Left colon (tissue), 2 donors: ENCODE measurements at places on chromosomes 7 and 10.

GRCh38 chr7:64887756-64888508 is 15.1 kb upstream of the ZNF273 start:
- DNase-seq, result peak; percentile 60

- no peak for DNase-seq
Measured at GRCh38 chr10:26779176-26779860, 81.4 kb downstream of the ABI1 start.

GRCh38 chr10:79947083-79947415 is 1.9 kb downstream of the SFTPD start:
- DNase-seq, result no peak

DNA sequence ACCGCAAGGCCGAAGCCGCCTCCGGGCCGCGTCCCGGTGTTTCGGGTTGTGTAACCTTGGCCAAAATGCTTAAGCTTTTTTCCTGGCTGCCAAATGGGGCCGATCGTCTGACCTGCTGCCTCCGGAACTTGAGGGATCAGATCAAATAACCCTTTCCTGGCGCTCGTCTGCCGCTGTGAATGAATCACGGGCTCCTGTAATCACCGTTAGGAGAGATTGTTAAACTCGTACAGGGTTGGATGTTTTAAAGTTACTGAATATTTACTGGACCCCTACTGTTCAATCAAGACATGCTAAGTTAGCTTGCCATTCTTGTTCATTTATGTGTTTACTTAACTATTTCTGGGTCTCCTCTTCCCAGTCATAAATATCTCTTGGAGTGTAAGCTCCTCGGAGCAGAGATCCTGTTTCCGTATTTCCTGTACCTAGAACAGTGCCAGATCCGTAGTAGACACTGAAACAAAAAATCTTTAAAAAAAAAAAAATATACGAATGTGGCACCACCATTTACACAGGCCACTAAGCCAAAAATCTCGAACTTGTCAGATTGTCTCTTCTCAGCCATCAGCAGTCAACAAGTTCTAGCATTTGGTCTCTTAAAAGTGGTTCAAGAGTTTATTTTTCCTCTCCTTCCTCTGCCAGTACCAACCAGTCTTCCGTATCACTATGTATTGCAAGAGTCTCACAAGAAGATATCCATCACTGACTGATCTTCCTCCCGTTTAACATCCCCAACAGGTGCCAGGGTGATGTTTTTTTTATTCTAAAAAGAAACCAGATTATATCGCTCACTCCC is 650 bp upstream of the TM9SF3 start:
- DNase-seq, result peak; percentile 65

DNA sequence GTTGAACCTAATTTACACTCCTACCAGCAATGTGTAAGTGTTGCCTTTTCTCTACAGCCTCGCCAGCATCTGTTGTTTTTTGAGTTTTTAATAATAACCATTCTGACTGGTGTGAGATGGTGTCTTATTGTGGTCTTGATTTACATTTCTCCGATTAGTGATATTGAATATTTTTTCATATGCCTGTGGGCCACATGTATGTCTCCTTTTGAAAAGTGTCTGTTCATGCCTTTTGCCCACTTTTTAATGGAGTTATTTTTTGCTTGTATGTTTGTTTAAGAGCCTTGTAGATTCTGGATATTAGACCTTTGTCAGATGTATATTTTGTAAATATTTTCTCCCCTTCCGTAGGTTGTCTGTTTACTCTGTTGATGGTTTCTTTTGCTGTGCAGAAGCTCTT is 195.3 kb downstream of the DNAJB6 start:
- DNase-seq, result no peak

DNA sequence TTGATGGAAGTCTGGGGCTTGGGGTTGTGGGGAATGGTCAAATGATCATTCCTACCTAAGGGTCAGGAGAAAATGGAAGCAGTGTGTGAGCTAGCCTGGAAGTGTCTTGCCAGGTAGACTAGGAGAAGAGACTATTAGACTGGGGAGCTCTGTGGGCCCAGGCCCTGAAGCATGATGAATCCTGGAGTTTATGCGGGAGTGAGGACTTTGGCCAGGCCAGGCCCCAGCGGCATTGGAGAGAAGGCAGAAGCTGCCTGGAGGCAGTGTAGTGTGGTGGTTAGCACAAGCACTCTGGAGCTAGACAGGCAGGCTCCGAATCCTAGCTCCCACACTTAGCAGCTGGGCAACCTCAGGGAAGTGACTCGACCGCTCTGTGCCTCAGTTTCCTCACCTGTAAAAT is 29.3 kb downstream of the ZMIZ1 start:
- no peak for DNase-seq

- DNase-seq, result no peak
Measured at GRCh38 chr7:30365621-30366020, 81.2 kb downstream of the ZNRF2 start.

DNA sequence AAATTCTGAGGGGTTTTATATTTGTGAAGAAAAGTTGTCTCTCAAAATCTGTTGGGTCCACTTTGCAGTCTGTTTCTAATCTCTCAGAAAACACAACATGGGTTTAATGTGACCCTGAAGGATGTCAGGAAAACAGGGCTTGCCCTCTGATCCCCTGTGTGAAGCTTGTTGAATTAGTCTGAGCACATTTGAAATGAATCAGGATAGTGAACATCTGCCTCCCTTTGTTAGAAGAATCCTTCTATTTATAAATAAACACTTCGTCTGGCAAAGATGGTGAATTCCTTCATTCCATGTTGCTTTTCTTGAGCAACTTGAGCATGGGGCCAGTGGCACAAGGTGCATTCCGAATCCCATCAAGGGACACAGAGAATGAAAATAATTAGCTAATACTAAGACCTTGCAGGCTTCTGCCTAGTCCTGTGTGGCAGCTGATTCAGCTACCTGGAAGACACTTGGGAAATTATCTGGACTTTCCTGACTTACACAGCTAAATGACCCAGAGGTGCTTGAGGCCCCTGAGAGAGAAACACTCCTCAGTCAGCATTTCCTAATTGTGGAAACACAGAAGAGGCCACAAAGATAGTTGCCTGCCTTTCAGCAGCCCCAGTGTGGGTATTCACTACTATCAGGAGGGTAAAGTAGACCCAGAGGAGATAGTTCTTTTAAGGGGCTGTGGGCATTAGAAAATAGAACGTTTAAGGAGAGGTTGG is 305.5 kb downstream of the C7orf25 start:
- no peak for DNase-seq
